ENCODE measurements at places on chromosomes 7 and 10.

GRCh38 chr10:131819241-131820072, 81.4 kb upstream of the PPP2R2D start:
- H3K4me1 ChIP-seq = no peaks in the 10 kb centered on the region
- H3K36me3 ChIP-seq = no peaks in the 10 kb centered on the region
- H3K4me3 ChIP-seq = no peak overlapping the region
- H3K27ac ChIP-seq = no peak overlapping the region

- no peaks in the 10 kb centered on the region for H3K27me3 ChIP-seq
- no peak overlapping the region for H3K27ac ChIP-seq
- H3K4me1 ChIP-seq = no peaks in the 10 kb centered on the region
- no peak overlapping the region for H3K4me3 ChIP-seq
- no peaks in the 10 kb centered on the region for H3K36me3 ChIP-seq
Measured at GRCh38 chr10:114087255-114087654, 43.6 kb downstream of the ADRB1 start.

DNA sequence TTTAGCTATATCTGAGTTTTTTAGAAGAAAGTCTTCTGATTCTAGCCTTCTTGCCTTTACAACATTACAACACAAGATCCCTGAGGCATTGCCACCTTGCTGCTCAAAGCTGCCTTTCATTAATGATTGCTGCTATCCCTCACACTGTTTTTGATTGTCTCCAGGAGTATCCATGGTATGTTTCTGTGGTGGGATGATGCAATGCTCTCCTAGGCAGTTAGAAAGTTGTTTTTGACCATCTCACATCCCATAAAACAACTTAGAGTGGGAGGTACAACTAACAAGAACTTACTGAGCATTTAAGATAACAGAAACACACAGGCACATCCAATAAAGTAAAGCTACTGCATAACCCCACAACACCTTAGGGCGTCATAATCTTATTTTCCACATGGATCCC, 1156.0 kb upstream of the LRRTM3 start:
- no peak overlapping the region for H3K27ac ChIP-seq
- no peaks in the 10 kb centered on the region for H3K36me3 ChIP-seq
- H3K4me3 ChIP-seq = no peak overlapping the region

DNA sequence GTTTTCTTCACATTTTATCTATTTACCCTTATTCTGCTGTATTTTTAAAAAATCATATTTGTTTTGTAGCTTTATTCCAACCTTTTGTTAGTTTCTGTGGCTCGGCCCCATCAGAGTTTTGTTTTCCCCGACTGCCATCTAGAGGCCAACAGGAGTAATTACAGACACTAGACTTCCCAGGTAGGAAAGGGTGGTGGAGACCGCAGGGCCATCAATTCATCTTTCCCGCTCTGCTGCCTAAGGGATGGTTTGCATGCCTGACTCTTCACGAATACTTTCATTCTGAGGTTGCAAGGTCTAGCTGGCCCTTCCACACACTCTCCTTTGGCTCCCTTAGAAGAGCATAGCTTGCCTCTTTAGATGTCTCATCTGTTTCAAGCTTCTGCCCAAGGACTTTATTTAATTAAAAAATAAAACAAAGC, 38.3 kb downstream of the LYZL2 start:
- no peak for DNase-seq
- H3K36me3 ChIP-seq = no peaks in the 10 kb centered on the region
- no peak overlapping the region for H3K27ac ChIP-seq

DNA sequence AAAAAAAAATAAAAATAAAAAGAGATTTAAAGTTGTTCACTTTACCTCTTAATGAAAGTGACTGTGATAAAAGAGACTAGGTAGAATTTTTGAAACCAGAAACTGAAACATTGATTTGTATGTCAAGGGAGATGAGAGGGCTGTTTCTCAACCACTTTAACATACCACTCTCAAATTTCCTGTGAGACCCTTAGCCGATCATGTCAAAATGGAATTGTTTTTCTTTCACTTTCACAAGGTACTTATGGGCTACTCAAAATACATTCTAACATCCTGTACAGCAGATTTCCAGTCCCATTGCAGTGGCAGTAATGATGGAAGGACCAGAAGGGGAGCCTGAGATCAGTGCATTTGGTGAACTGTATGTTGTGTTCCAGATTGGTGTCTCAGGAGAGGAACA, 261.2 kb downstream of the PPP1R3A start:
- no peaks in the 10 kb centered on the region for H3K27me3 ChIP-seq
- H3K27ac ChIP-seq = no peak overlapping the region
- no peak for DNase-seq
- no peaks in the 10 kb centered on the region for H3K4me1 ChIP-seq
- no peak overlapping the region for H3K4me3 ChIP-seq

GRCh38 chr10:98262571-98262970, 5.4 kb downstream of the LOXL4 start:
- no peaks in the 10 kb centered on the region for H3K27me3 ChIP-seq
- DNase-seq = no peak
- H3K4me1 ChIP-seq = peaks cover 15% of the 10 kb centered on the region
- no peak overlapping the region for H3K27ac ChIP-seq
- H3K36me3 ChIP-seq = no peaks in the 10 kb centered on the region

DNA sequence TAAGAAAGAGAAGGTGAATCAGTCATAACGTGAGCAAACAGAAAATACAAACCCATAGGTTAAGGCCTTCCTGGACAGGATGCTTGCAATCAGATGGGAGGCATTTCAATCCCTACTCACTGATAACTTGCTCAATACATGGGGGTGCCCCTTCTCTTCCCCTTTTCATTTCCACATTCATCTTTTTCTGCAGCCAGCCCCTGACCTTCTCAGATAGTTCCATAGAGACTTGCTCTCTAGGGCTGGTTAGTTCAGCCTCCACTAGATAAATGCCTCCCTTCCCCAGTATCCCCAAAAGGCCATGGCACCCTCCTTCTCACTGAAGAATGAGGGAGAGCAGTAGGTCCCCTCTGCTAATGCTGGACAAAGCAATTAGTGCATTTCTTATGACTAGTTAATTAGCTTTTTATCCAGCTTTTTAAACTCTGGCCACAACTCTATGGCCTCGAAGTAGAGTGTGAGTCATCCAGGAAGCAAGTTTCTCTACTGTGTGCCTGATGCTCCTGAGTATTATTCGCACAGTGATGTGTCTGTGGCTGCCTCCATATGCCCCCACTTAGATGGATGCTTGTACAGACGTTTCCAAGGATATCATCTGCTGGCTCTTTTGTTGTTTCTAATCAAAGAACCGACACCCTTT, 12.7 kb downstream of the CHN2 start:
- H3K27me3 ChIP-seq = no peaks in the 10 kb centered on the region
- H3K36me3 ChIP-seq = no peaks in the 10 kb centered on the region
- no peak for DNase-seq
- no peaks in the 10 kb centered on the region for H3K4me1 ChIP-seq
- no peak overlapping the region for H3K27ac ChIP-seq

GRCh38 chr10:58152673-58153263, 114.9 kb downstream of the IPMK start:
- no peaks in the 10 kb centered on the region for H3K4me1 ChIP-seq
- no peaks in the 10 kb centered on the region for H3K27me3 ChIP-seq
- no peak overlapping the region for H3K4me3 ChIP-seq
- no peak overlapping the region for H3K27ac ChIP-seq
- no peaks in the 10 kb centered on the region for H3K36me3 ChIP-seq

DNA sequence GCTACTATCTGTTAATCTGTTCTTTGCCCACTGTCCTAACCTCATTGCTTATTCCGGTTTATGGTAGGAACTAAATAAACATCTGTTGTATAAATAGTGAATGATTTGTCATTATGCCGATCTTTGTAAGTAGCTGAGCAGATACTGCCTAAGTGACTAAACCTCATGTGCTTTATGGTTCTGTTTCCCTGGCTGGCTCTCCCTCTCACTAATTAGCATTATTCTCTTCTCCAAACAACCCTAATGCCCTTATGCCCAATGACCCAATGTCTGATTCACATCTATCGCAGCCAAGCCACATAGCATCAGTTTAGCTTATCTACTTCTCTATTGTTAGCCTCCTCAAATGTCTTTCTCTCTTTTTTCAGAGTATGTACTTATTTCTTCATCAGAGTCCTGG, 462.3 kb upstream of the POT1 start:
- no peaks in the 10 kb centered on the region for H3K36me3 ChIP-seq
- H3K27ac ChIP-seq = no peak overlapping the region
- H3K4me3 ChIP-seq = no peak overlapping the region
- DNase-seq = no peak
- no peaks in the 10 kb centered on the region for H3K27me3 ChIP-seq

- H3K36me3 ChIP-seq = no peaks in the 10 kb centered on the region
- H3K4me3 ChIP-seq = no peak overlapping the region
- H3K27ac ChIP-seq = peak overlapping the region; percentile 10
- H3K27me3 ChIP-seq = no peaks in the 10 kb centered on the region
- DNase-seq = peak; percentile 65
Measured at GRCh38 chr10:33277135-33277536, 57.3 kb downstream of the NRP1 start.

- H3K4me3 ChIP-seq = no peak overlapping the region
- H3K27me3 ChIP-seq = peaks cover 52% of the 10 kb centered on the region
- DNase-seq = no peak
- peaks cover 7% of the 10 kb centered on the region for H3K4me1 ChIP-seq
Measured at GRCh38 chr7:73429215-73429614, 4.4 kb upstream of the FZD9 start.

DNA sequence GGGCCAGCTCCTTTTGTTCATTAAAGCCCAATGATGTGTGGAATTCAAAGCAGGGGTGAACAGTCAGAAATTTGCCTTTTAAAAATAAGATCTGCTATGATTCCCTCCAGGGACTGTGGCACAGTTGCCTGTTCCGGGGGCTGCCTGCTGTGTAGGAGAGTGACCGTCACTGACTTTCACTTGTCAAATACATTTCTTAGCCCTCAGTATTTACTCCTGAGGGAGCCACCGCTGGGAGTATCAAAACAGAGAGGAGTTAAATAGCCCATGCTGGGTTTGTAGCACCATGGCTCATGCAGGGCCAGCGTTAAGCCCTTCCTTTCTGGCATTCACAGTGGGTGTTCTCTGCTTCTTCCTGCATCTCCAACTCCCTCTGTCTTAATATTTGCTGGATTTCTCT, 897.8 kb downstream of the SORCS3 start:
- no peak overlapping the region for H3K4me3 ChIP-seq
- H3K27ac ChIP-seq = no peak overlapping the region
- no peaks in the 10 kb centered on the region for H3K4me1 ChIP-seq
- no peaks in the 10 kb centered on the region for H3K27me3 ChIP-seq
- no peak for DNase-seq

DNA sequence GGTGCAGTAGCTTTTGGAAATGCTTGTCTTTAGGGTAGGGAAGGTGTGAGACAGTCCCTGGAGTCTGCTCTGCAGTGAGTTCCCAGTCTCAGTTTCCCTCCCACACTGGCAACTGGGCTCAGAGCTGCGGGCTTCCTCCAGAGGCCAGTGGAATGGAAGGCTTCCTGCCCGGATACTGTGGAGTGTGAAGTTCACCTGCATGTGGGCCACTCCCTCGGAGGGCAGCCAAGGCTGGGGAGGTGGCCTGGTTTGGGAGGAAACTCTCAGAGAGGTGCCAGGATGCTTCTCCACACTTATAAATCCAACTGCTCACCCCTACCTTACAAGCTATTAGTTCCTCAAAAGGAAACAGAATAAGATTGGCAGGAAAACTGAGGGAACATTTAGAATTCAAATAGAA, 18.1 kb upstream of the UBE2H start:
- H3K36me3 ChIP-seq = no peaks in the 10 kb centered on the region
- no peak overlapping the region for H3K27ac ChIP-seq
- no peak for DNase-seq
- no peaks in the 10 kb centered on the region for H3K27me3 ChIP-seq
- no peak overlapping the region for H3K4me3 ChIP-seq
- no peaks in the 10 kb centered on the region for H3K4me1 ChIP-seq

DNA sequence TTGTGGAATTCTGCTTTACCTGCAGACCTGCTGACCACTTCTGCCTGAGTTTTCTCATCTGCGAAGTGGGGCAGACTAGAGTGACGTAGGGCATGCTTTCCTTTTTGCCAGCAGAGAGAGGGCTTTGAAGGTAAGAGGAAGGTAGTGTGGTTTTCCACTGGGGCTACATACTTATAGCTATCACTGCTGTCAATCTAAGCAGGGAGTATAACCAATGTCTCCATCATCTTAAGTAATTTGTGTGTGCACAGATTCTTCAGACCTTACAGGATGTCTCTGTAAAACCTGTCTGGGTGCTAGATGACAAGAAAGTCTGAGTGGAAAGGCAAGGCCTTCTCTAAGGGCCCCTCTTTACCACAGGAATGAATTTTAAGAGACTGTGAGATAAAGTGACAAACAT, 106.8 kb downstream of the RBM20 start:
- H3K4me1 ChIP-seq = no peaks in the 10 kb centered on the region
- no peaks in the 10 kb centered on the region for H3K36me3 ChIP-seq
- no peak overlapping the region for H3K4me3 ChIP-seq
- no peak overlapping the region for H3K27ac ChIP-seq
- no peaks in the 10 kb centered on the region for H3K27me3 ChIP-seq

DNA sequence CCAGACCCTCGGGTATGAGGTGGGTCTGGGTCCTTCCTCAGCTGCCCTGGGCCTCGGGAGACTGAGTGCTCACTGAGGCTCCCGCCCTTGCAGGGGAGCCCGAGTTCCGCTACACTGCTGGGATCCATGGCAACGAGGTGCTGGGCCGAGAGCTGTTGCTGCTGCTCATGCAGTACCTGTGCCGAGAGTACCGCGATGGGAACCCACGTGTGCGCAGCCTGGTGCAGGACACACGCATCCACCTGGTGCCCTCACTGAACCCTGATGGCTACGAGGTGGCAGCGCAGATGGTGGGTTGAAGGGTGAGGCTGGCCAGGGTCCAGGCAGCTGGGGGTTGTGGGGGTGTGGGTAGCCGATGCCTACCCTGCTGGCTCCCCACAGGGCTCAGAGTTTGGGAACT, 7.6 kb downstream of the AEBP1 start:
- DNase-seq = no peak
- no peaks in the 10 kb centered on the region for H3K27me3 ChIP-seq
- H3K4me1 ChIP-seq = peaks cover 73% of the 10 kb centered on the region
- peaks cover 31% of the 10 kb centered on the region for H3K36me3 ChIP-seq
- H3K27ac ChIP-seq = peak overlapping the region; percentile 100

DNA sequence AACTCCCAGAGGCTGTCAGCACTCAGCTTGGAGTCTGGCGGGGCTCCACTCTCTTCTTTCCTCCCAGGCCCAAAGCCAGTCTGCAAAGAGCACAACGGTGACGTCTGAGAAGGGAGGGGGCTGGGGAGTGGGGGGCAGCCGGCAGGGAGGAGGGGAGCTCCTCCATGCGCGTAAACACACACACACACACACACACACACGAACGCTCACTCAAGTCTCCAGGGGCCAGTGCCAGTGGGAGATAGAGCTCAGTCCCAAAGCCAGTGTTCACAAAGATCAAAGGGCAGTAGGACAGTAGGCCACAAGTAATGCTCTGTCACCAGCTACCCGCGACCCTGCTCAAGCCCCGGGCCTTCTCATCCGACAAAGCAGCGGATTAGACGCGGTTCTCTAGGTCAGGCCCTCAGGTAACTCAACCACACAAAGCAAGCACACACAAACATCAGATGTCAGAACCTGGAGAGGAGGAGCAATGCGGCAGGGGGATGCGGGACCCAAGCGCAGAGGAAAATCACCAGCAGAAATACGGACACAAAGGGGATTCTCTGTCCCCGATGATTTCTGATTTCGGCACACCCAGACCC, 19.9 kb downstream of the TCAF1 start:
- peak overlapping the region; percentile 62 for H3K4me3 ChIP-seq
- no peaks in the 10 kb centered on the region for H3K4me1 ChIP-seq
- no peaks in the 10 kb centered on the region for H3K27me3 ChIP-seq
- no peaks in the 10 kb centered on the region for H3K36me3 ChIP-seq
- H3K27ac ChIP-seq = peak overlapping the region; percentile 69

Data from tibial artery (tissue), 4 donors.